ENCODE measurements at places on chromosomes 4 and X. TPM values are rescaled to one million over a fixed set of nuclear protein-coding genes. Genes with fewer than 3 reads are reported as not detected.

RIPPLY1 gene
- total RNA-seq = not detected

MAGEA12 gene
- not detected for total RNA-seq

ADRA2C gene
- 17.6 TPM for total RNA-seq

CSAG2 gene
- total RNA-seq = not detected

PDLIM3 gene
- 11.3 TPM for total RNA-seq
